ENCODE measurements at places on chromosomes 5 and 9. TPM values are rescaled to one million over a fixed set of nuclear protein-coding genes. Genes with fewer than 3 reads are reported as not detected.

- H3K4me3 ChIP-seq = no peak overlapping the region
- H3K4me1 ChIP-seq = peaks cover 2% of the 10 kb centered on the region
- H3K36me3 ChIP-seq = no peaks in the 10 kb centered on the region
- peak; percentile 99 for DNase-seq
Measured at GRCh38 chr5:36657563-36657995, 51.2 kb downstream of the SLC1A3 start.

DNA sequence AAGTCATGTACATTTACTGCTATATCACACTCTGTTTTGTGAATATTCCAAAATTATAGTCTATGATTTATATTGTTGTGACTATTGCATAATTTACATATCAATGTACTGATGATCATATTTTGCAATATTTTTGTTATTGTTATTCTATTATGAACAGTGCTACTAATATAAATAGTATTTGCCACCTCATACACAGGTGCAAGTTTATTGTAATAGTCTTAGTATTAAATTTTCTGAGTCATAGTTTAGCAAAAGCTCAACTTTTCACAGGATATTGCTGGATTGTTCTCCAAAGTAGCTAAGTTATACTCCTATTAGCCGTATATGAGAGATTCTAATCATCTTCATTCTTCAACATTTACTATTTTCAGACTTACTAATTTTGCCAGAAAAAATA is 124.7 kb downstream of the TMC1 start:
- DNase-seq = no peak
- H3K27ac ChIP-seq = no peak overlapping the region
- no peaks in the 10 kb centered on the region for H3K4me1 ChIP-seq
- no peaks in the 10 kb centered on the region for H3K36me3 ChIP-seq
- no peak overlapping the region for H3K4me3 ChIP-seq

- peak overlapping the region; percentile 29 for H3K27ac ChIP-seq
- H3K27me3 ChIP-seq = no peaks in the 10 kb centered on the region
- peaks cover 12% of the 10 kb centered on the region for H3K36me3 ChIP-seq
Measured at GRCh38 chr9:137459601-137460362, 648 bp upstream of the NSMF start.

DNA sequence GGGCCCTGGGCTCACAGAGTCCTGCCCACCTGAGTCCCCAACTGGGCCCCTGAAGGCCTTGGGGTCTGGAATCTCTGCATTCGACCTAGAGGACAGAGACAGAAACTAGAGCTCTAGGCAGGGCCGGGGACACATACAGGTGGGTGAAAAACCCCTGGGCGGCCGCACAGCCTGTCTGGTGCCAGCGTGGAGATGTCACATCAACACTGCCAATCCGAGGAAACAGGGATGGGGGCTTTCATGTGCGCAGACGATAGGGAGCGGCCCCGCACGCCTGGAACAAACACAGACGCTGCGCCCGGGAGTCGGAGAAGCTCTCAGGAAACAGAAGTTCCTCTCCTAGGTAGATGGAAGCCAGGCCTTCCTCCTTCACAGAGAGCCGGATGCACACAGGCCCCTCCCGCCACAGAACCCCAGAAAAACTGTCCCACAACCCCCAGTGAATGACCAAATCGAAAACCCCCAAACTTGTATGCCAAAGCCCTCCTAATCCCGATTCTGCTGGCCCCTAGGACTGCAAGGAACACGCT is 1.8 kb downstream of the GRM6 start:
- H3K4me1 ChIP-seq = no peaks in the 10 kb centered on the region
- no peaks in the 10 kb centered on the region for H3K36me3 ChIP-seq
- H3K27me3 ChIP-seq = peaks cover 17% of the 10 kb centered on the region
- no peak overlapping the region for H3K4me3 ChIP-seq
- no peak for DNase-seq

GDNF gene
- not detected for total RNA-seq

LYSMD3 gene
- 18.0 TPM for total RNA-seq

GFI1B gene
- 0.25 TPM for total RNA-seq

STKLD1 gene
- total RNA-seq = 1.4 TPM

NR5A1 gene
- 0.09 TPM for total RNA-seq

ARID3C gene
- total RNA-seq = not detected

SIT1 gene
- 0.92 TPM for total RNA-seq

All from lung (tissue), 17 donors.